ENCODE measurements at places on chromosomes 13 and 19.

DNA sequence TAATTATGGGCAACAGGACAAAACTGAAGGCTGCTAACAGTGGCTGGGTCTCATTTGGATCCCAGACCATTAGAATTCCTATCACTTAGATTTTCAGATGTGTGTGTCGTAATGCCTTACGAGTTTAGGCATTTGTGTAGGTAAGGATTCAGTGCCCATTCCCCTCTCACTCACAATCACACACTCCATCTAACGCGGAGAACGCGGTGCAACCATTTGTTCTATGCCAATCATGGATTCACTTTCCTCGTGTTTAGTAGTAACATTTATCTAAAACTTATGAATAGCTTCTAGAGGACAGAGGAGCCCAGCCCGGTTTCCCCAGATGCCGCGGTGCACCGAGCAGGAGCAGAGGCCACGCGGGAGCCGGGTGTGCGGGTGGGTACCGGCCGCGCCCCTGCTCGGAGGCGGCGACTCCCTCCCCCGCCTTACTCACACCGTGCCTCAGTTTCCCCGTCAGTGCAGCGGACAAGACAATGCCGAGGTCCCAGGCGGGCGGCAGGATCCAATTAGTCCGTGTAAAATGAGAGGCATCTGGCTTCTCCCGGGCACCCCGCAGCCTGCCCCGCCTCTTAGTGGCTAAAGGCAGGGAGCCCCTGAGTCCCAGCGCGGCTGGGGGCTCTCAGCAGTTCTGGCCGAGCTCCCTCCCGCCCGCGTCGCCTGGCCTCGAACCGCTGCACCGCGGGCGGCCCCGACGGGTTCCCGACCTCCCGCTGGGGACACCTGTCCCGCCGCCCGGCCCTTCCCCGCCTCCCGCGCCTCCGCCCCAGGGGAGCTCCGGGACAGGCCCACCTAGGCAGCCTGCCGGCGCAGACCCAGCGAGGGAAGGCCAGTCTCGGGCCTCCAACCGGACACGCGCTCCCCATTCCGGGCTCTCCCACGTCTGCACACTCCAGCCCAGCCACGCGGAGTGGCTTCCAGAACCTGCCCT is 5.9 kb upstream of the C1QTNF9B start:
- DNase-seq, result no peak

DNA sequence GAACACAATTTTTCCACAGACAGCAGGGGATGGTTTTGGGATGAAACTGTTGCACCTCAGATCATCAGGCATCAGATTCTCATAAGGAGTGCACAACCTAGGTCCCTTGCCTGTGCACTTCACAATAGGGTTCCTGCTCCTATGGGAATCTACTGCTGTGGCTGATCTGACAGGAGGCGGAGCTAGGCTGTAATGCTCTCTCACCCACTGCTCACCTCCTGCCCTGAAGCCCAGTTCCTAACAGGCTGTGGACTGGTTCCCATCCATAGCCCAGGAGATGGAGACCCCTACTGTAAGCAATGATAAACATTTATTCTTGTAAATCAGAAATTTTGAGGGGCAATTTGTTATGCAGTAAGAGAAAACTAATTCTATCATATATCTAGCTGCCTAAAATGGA is 1234.7 kb downstream of the SLITRK1 start:
- no peak for DNase-seq

DNA sequence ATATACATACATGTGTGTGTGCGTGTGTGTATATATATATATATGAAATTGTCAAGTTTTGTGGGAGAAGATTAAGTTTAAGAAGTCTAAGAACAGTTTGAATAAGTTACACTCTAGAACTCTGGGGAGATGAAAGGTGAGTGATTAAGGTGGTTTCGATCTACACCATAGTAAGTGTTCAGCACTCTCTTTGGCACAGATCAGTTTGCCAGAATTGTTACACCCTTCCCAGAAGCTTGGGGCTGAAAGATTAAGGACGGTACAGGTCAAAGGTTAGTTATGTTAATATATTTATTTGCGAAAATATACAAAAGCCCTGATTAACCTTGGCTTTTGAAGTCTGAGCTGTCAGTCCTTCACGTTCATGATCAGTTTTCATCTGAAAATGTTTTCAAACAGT is 309.1 kb downstream of the KLF5 start:
- no peak for DNase-seq

DNA sequence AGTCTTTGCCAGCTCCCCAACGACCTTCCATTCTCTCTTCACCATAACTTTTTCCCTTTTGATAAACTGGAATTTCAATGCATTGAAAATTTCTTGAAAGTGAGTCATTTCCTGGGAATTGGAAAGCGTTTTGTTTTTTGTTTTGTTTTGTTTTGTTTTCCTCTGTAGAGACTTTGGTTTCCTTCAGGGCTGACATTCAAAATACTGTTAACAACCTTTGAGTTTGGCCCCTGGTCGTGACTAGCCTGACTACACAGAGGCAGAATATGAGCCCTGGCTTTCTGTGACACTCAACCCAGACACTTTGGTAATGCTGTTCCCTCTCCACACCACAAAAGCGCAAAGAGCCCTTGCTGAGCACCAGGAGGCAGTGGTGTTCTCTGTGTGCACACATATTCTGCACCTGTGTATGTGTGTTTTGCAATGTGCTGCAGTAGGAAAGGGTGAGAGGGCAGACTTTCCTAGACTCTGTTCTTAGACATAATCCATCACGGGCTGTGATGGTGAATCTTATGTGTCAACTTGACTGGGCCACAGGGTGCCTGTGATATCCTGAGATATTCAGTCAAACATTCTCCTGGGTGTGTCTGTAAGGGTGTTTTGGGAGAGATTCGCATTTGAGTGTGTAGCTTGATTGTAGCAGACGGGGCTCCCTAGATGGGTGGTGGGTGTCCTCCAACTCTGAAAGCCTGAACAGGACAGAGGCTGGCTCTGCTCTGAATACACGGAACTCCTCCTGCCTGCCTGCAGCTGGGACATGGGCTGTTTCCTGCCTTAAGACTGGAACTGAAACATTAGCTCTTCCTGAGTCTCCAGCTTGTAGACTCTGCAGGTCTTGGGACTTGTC is 29.5 kb upstream of the ANKRD10 start:
- DNase-seq, result peak; percentile 39

DNA sequence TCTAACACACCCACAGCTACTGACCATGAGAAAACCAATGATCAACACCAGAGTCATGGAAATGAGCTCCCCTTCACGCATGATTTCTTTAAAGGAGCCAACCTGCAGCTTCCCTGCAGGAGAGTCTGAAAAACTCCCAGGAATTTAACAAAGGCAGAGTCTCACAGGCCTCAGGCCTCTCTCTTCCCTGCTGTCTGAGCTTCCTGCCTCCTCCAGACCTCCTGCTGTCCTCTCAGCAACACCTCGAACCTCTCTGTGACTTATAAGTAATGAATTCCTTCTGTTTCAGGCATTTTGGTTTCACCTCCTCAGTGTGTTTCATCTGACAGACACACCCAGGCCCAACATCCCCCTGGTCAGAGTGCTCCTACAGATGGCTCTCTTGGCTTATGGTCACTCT is 1044.4 kb downstream of the UQCRFS1 start:
- no peak for DNase-seq

- DNase-seq, result no peak
Observed at GRCh38 chr19:15433519-15434069, 14.8 kb upstream of the AKAP8L start.

DNA sequence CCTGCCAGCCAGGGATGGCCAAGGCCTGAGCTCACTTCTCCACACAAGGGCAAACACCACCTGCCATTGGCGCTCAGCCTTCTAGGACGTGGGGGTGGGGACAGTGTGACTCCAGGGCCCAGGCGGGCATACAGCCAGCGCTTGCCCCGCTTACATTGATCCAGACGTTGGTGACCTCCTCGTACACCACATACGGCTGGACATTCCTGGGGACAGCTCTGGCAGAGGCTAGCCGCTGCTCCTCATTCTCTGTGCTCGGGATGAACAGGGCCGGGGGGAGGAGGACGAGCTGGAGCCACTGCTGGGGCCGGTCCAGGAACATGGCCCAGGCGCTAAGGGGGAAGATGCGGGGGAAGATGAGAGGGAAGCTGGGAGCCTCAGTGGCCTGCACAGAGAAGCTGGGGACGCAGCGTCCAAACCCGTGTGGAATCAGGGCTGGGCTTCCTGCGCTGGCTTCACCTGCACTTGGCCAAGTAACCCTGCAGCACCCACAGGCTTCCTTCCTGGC is 25.1 kb upstream of the MYDGF start:
- DNase-seq, result no peak

DNA sequence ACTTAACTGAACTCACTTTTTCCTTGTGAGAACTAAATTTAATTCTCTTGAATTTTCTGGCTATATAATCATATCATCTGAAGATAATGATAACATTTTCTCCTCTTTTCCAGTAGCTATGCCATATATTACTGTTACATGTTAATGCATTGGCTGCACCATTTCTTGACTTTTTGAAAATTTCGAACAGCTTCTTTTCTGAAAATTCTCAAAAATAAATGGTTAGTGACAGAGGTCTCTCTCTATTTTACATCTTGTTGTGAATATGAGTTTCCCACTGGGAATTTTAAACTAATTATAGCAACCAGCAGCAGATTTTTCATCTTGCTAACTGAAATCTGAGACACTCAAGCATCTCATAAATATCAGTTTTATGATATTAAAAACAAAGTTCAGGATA is 30.6 kb downstream of the MBNL2 start:
- no peak for DNase-seq
